ENCODE measurements at places on chromosomes 5 and 9.

DNA sequence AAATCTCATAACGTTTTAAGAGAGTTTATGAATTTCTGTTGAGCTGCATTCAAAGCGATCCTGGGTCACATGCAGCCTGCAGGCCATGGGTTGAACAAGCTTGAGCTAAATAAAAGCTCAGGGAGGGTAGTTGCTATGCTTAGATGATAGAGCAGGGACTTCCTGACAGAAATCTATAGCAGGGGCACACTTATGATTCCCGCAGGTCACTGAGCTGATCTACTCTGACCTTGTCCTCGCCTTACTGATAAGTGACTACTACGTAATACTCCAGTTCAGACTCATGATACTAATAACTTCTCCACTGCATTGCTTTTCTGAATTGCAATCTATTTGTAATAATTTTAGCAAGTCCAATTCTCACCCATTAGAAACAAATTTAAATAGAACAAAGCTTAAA is 90.9 kb downstream of the NFIB start:
- DNase-seq, result no peak

- DNase-seq, result no peak
These were observed 399.8 kb upstream of the PIK3R1 start for GRCh38 chr5:67815455-67816391.

- DNase-seq, result no peak
These were observed 63.7 kb downstream of the MLLT3 start for GRCh38 chr9:20558566-20559016.

GRCh38 chr9:86624630-86625029 is 270.4 kb upstream of the TUT7 start:
- no peak for DNase-seq

- DNase-seq, result no peak
These were observed 395.7 kb upstream of the ZNF462 start for GRCh38 chr9:106467113-106467864.

Data from COR-L47 (cell line).